ENCODE measurements at places on chromosomes 11 and 22.

DNA sequence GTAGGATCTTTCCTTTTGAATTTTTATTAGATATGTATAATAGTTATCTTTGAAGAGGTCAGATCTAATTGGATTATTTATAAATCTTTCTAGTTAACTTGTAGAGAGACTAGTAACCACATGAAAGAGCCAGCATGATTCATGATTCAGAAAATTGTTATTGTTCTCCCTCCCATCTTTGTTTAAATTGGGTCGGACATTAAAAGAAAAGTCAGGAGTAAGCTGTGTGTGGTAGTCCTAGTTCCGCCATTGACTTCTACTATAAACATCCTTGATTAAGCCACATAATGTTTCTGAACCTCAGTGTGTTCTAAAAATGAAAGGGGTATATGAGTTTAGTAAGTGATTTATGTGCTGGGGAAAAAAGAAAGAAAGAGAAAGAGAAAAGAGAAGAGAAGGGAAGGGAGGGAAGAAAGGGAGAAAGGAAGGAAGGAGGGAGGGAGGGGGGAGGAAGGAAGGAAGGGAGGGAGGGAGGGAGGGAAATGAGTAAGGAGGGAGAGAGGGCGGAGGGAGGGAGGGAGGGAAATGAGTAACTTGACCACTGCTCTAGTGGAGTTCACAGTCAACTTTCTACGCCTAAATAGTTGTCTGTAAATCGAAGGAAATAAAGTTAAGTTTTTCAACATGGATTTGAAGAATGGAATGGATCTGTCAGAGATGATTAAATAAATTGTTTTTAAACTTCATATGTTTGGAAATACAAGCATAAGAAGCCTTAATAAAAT lies 32.9 kb downstream of the SIK2 start:
- peak; percentile 35 for DNase-seq

DNA sequence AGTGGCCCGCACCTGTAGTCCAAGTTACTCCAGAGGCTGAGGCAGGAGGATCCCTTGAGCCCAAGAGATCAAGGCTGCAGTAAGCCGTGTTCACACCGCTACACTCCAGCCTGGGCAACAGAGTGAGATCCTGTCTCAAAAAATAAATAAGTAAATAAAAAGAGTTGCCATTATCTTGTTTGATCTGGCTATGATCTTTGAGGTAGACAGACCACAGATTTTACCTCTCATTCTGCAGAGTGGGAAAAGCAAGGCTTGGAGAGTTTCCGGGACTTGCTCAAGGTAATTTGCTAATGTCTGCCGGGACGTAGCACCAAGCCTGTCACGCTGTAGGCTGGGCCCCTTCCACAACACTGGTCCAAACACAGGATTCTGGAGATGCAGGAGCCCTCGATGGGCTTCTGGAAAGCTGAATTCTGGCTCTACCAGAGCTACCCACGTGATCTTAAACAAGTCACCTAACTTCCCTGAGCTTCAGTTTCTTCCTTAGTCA lies 6.8 kb downstream of the GRAP2 start:
- DNase-seq = no peak

DNA sequence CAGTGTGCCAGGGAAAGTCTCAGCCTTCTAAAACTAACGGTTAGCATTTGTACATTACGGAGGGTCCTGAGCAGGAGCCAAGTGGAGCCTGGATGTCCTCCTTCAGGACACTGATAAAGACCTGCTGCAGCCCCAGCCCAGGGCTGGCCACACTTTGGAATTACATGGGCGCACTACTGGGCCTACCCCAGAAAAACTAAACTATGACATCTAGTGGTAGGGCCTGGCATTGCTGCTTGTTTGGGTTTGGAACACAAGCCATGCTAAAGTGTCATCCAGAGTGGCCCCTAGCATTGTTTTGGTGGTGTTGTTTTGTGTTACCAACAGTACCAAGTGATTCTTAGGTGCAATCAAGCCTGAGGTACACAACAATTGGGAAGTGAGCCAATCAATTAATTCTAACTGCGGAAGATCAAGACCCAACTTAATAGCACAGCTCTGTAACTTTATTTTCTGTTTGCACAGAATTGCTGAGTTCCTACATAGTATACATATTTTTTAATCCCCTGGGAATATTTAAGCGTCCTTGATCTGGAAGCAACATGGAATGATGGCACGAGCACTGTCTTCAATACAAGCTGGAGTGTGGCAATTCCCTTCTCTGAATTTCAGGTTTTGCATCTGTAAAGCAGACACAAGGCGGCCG lies 340.7 kb downstream of the LARGE1 start:
- peak; percentile 28 for DNase-seq

GRCh38 chr22:19086417-19086816 lies 35.8 kb downstream of the DGCR2 start:
- DNase-seq = no peak

- DNase-seq = no peak
These were observed 54.8 kb downstream of the CHST1 start for GRCh38 chr11:45610627-45611026.

DNA sequence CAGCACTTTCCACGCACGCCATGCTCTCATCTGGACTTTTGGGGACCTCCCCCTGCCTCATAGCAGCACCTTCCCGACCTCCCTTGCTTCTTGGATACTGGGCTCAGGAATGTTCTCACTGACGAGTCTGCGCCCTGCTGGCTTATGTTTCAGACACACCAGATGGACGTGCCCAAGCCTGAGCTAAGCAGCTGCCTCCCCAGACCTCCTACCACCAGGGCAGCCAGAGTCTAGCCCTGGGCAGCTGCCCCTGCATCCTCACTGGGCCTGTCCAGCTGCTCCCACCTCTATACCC lies 13.2 kb upstream of the RGL4 start:
- peak; percentile 5 for DNase-seq

DNA sequence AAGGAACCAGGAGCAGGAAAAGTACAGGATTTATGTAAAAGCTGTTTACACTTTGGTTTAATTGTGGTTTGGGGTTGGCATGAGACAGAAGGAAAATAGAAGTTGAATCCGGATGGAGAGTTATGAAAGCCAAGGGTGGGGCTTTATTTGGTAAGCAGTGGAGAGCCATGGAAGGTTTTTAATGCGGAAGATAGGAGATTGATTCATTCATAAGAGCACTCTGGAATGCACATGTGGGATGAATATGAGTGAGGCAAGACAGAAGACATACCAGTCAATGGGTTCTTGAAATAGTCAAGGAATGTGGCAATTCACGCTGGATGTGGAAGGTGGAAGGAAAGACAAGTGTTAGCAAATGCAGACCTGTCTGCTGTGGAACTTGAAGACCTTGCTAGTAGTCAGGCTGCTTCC lies 9.3 kb upstream of the GLB1L3 start:
- peak; percentile 85 for DNase-seq

All from LHCN-M2 (cell line).